ENCODE measurements at places on chromosomes 1 and 21.

DNA sequence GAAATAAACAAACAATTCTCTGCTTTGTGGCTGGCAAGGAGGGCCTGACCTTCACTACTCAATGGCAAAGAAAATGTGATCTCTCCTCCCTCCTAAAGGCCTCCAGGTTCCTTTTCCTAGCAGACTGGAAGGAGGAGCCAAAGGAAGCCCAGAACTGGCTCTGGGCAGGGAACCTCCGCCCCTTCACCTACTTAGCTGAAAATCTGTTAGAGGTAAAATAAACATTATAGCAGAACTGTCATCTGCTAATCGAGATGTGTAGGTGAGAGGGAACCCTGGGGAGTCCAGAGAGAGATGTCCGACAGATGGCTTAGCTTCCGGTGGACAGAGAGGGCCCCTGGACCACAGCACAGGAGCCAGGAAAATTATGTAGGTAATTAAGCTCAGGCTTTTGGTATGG is 75.2 kb upstream of the KCNA3 start:
- DNase-seq, result no peak

GRCh38 chr1:1427106-1427819 is 6.2 kb upstream of the ANKRD65 start:
- DNase-seq, result no peak

DNA sequence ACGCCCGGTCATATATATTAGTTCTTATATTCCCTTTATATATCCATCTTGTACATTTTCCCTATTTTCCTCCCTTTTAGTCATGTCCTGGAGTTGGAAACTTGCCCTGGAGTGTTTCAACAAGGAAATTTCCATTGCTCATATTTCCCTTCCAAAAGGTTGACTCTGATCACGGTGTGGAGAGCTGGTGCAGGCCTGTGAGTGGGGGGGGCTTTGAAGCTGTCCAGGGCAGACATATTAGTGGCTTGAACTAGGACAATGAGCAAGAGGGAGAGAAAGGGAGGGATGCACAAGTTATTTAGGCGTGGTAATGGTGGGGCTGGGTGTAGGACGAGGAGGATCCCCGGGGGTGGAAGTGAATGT is 30.4 kb upstream of the TMEM61 start:
- DNase-seq, result no peak

GRCh38 chr1:151293093-151293492 is 11.0 kb downstream of the ZNF687 start:
- DNase-seq, result no peak

Measured in GOT3 (cell line).